Upper lobe of left lung (tissue), 6 donors: ENCODE measurements at places on chromosomes 3 and 15. TPM values are rescaled to one million over a fixed set of nuclear protein-coding genes. Genes with fewer than 3 reads are reported as not detected.

DNA sequence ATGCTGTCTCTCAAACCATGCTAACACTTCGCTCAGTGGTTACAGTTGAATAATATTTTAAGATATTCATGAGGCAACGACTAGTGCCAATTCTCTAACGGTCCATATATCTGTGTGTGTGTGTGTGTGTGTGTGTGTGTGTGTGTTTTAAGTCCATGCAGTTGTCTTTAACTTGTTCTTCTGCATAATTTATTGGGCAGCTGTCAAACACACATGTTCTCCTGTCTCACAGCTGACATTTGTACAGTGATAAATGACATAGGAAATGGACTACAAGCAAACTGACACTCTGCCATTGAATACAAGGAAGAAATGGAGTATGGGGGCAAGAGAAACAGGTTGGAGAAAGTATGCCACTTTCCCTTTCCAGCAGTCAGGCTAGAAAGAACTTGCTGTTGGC, 172.0 kb downstream of the PDZRN3 start:
- DNase-seq: no peak

DNA sequence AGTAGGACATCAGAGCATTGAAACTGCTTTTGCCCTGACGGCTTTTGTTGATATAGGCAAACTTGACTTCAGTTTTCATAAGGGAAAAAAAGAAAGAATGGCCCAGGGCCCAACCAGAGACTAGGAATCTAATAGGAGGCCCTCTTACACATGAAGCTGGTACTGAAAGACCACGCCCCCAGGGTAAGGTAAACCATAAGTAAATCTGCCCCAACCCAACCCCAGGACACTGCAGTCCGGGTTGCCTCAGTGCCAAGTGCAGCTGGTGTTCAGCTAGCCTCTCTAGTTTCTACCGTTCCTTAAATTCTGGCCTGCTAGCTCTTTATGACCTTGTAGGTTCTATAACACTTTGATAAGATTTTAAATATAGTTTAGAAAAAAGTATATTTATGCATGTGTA, 136.7 kb downstream of the AQP9 start:
- DNase-seq: no peak

DNA sequence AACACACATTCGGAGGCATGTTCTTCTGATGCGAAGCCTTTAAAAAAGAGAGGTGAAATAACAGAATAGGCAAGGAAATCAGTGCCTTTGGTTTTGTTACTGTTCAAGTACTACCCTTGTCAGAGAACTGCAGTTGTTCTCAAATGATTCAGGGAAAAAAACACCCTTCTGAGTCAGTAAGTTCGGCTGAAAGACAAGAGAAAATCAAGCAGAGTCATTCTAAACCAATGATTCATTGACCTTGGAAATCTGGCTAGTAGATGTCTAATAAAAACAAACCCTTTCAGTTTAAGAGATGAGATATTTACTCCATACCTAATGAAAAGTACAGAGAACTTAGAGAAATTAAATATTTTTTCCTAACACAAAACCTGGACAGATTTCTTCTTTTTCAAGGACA, 72.7 kb upstream of the ABI3BP start:
- DNase-seq: no peak

- DNase-seq: no peak
Observed at GRCh38 chr3:187281191-187281714, 10.3 kb downstream of the MASP1 start.

GRCh38 chr3:9247361-9247940, 2.0 kb downstream of the SRGAP3 start:
- no peak for DNase-seq

DNA sequence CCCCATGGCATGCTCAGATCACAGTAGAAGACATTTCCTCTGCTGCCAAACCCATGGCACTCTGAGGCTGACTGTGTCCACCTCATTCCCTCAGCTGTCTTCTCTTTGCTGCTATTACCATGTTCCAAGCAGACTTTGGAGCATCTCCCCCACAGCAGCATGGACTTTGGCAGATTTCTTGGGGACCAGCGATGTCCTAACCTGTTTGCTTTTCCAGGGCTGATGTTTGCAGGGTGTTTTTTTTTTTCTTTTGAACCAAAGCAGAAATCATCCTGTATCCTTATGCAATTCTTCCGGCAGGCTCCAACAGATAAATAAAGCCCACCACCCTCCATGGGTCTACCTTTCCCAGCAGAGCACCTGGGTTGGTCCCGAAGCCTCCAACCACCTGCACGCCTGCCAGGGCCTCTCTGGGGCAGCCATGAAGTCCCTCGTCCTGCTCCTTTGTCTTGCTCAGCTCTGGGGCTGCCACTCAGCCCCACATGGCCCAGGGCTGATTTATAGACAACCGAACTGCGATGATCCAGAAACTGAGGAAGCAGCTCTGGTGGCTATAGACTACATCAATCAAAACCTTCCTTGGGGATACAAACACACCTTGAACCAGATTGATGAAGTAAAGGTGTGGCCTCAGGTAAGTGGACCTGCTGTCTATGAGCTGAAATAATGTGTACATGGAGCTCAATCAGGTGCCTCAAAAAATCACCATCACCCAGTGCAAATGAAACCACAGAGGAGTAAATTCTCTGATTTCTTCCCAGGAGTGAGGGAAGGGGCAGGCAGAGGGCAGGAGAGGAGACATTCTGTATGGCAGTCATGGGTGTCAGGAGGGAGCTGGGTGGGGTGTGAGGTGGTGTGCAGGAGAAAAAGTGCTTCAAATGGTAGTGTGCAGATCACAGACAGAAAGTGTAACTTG, at the start of gene AHSG:
AHSG (plus strand) TSS at position 340 of the 916 bp plus-strand sequence; CDS start at position 422, 82 bp downstream.
- DNase-seq: peak; percentile 23

GRCh38 chr3:156691920-156692319, 17.5 kb downstream of the TIPARP start:
- DNase-seq: no peak

- DNase-seq: no peak
Observed at GRCh38 chr15:50925281-50925680, 16.8 kb downstream of the AP4E1 start.

DNA sequence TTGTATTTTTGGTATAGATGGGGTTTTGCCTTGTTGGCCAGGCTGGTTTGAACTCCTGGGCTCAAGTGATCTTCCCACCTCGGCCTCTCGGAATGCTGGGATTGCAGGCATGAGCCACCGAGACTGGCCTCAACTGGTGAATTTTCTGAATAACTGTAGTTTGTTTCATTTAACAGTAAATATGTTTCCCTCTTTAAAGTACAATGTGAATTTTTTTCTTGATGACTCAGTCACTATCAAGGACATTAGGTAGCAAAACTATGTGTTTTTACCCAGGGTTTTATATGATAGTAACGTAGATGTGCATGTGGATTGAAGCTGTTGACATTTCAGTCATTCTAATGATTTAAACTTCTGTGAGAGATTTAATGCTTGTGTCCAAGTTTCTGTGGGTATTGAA, 40.2 kb upstream of the MAPKBP1 start:
- DNase-seq: no peak

DNA sequence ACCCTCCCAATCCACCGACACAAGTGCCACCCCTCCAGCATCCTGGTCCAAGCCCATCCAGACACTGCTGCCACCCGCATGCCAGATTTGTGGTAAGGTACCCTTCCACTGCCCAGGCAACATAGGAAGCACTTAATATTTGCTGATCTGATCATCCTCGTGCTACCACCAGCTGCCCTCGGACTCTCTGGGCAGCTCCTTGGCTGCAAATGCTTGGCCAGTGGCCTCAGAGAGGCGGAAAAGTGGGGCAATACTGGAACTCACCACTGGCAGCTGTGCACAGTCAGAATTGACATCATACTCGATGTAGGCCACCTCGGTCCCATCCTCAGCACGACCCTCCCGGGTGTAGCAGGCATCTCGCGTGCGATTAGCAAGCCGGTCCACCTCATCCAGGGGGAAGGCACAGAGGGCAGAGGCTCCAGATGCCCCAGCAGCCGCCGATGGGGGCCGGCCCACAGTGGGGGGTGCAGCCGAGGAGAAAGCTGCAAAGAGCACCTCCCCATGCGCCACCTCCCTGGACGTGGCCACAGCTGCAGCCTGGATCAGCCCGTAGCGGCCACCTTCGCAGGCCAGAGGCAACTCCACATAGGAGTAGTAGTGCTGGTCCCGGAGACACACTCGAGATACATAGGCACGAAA, 6.5 kb downstream of the PLXNB1 start:
- DNase-seq: no peak

GRCh38 chr15:64144565-64145281, 6.8 kb upstream of the SNX22 start:
- no peak for DNase-seq

GRCh38 chr3:143594206-143594605, 254.1 kb downstream of the SLC9A9 start:
- no peak for DNase-seq

DNA sequence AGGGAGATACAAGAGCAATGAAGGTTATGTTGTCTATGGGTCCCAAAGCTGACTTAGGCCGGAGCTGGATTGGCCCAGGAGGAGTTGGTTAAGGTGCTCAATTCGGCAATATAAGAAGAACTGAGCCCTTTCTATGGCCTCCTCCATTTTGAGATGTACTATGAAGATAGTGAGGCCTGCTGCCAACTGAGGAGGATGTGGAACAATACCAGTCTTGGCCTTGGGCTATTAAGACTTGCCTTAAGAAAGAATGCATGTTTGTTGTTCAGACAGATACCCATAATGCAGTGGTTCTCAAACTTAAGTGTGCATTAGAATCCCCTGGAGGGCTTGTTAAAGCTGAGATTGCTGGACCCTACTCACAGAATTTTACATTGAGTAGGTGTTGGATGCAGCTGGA, 24.4 kb upstream of the LEKR1 start:
- no peak for DNase-seq

DNA sequence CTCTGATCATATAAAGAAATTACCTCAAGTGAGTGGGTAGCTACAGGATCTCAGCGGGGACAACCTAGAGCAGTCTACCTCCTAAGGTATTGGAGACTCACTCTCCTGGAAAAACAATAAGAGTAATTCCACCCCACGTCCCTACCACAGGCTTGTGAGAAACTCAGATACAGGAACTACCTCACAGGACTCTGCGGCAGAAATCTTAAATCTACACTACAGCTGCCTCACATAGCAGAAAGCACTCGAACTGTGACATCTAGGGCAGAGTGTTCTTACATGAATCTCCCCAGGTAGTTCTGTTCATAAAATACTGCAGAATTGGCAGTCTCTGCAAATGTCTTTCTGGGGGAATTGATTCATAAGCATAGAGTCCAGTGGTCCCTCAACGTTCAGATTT, 382.9 kb upstream of the IL12A start:
- DNase-seq: no peak

- DNase-seq: no peak
Observed at GRCh38 chr3:40938591-40938990, 260.7 kb upstream of the CTNNB1 start.

DNA sequence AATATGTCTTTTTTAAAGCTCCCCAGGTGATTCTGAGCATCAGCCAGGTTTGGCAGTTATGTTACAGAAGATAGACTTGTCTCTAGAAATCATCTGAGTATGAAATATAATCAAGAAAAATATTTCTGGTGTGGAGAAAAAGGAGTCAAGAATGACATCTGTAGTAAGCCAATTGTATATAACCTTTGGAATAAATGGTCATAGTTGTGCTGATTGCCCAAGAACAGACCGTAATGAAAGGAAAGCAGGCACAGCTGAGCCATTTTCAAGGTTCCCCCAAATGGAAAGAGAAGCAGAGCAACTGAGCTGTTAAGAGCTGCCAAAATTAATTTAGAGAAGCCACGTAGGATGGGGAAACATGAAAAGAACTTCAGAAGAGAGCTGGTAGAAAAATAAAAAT, 26.6 kb downstream of the GOLM2 start:
- no peak for DNase-seq

GRCh38 chr3:37197810-37198371, 23.5 kb upstream of the LRRFIP2 start:
- no peak for DNase-seq

DNA sequence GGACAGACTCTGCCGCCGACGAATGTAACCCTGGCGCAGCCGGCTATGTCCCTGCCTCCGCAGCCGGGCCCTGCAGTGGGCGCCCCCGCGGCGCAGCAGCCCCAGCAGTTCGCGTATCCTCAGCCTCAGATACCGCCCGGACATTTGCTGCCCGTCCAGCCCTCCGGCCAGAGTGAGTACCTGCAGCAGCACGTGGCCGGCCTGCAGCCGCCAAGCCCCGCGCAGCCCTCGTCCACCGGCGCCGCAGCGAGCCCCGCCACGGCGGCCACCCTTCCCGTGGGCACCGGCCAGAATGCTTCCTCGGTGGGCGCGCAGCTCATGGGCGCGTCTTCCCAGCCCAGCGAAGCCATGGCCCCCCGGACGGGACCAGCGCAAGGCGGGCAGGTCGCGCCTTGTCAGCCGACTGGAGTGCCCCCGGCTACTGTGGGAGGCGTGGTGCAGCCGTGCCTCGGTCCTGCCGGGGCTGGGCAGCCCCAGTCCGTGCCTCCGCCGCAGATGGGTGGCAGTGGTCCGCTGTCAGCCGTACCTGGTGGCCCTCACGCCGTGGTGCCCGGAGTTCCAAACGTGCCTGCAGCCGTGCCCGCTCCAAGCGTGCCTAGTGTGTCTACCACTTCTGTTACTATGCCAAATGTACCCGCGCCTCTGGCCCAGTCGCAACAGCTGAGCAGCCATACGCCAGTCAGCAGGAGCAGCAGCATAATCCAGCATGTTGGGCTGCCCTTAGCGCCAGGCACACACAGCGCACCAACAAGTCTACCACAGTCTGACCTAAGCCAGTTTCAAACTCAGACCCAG, 2.4 kb downstream of the TSC22D2 start:
- DNase-seq: no peak

DNA sequence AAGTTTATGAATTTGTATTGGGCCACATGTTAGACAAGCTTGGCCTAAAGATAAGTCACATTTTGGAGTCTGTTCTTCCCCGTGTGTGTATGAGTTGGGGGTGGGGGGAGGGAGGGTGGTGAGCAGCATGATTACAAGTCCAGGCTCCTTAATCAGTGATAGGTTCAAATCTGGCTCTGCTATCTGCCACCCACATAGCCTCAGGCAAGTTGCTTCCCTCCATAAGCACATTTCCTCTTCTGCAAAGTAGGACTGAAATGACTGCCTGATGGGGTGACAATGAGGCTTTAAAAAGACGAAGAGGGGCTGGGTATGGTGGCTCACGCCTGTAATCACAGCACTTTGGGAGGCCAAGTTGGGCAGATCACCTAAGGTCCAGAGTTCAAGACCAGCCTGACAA, 1.1 kb upstream of the SPATA12 start:
- DNase-seq: no peak

- peak; percentile 72 for DNase-seq
Observed at GRCh38 chr15:37109872-37110572, 9.7 kb upstream of the MEIS2 start.

- DNase-seq: no peak
Observed at GRCh38 chr3:130258532-130258952, 86.9 kb upstream of the COL6A5 start.

GRCh38 chr3:11323813-11324212, 51.6 kb downstream of the ATG7 start:
- no peak for DNase-seq

GRCh38 chr3:104126463-104126862, 1240.2 kb upstream of the ALCAM start:
- DNase-seq: peak; percentile 9

PLA2G4D gene
- total RNA-seq: not detected

PSMD6 gene
- 60.1 TPM for total RNA-seq

KIF15 gene
- total RNA-seq: 0.69 TPM

RBMS3 gene
- 39.8 TPM for total RNA-seq

TLR9 gene
- total RNA-seq: 0.29 TPM

NRROS gene
- 14.9 TPM for total RNA-seq

ACY1 gene
- 34.6 TPM for total RNA-seq

SERPINI2 gene
- 6.3 TPM for total RNA-seq

SLC22A13 gene
- total RNA-seq: 0.34 TPM

C15orf62 gene
- total RNA-seq: 1.2 TPM

CATSPER2 gene
- total RNA-seq: 15.7 TPM

FSIP1 gene
- total RNA-seq: 3.2 TPM

SLC33A1 gene
- 19.0 TPM for total RNA-seq

PLA2G4E gene
- total RNA-seq: not detected

CSPG4 gene
- total RNA-seq: 38.3 TPM

PLA1A gene
- 6.4 TPM for total RNA-seq
